ENCODE measurements at places on chromosomes 5 and 9.

DNA sequence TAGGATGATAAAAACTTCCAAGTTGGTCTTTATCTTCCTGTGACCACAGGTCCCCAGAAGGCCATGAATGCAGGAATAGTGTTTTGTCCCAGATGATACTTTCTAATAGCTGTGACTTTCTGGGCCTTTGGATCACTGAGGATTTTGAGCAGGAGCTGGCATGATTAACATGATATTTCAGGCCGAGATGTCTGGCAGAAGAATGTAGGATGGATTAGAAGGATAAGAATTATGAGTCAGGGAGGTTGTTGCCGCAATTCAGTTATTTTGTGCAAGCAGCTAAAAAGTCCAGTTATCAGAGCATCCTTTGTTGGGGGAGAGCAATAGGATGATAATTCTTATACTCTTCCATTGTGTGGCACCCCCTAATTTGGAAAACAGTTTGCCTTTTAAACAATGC lies 189.7 kb downstream of the PSAT1 start:
- DNase-seq = no peak

DNA sequence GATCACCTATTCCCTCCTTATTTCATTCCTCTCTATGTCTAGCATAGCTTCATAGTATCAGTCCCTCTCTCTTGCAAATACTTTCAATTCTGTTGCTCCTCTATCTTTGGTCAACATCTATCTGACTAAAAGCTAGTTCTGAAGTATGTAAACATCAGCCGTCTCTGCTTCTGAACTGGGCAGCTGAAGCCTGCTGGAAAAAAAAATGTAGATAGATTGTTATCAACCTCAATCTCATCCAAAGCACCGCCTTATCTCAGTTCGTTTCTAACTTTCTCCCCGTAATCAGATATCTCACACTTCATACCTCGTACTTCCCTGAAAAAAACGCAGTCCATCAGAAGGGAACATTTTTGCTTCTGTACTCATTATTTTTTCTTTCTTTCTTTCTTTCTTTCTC lies 4.5 kb upstream of the SEMA6A start:
- no peak for DNase-seq

DNA sequence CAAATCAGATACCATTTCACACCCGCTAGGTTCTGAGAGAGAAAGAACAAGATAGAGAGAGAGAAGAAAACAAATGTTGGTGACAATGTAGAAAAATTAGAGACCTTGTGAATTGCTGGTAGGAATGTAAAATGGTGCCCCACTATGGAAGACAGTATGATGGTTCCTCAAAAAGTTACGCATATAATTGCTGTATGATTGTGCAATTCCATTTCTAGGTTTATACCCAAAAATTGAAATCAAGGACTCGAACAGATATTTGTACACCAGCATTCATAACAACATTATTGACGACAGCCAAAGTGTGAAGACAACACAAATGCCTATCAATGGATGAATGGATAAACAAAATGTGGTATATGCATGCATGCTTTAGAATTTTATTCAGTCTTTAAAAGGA lies 74.5 kb upstream of the MAP3K1 start:
- DNase-seq = no peak

GRCh38 chr5:59099270-59099994 lies 516.6 kb downstream of the RAB3C start:
- DNase-seq = peak; percentile 42

- DNase-seq = no peak
These were observed 7.5 kb upstream of the ERAP2 start for GRCh38 chr5:96868603-96869371.

- DNase-seq = no peak
These were observed 29.3 kb downstream of the RAD50 start for GRCh38 chr5:132586063-132586462.

GRCh38 chr5:97929383-97929782 lies 746.3 kb upstream of the RIOK2 start:
- no peak for DNase-seq

GRCh38 chr5:169006842-169007790 lies 293.8 kb downstream of the SLIT3 start:
- DNase-seq = no peak

GRCh38 chr5:9198394-9198793 lies 347.5 kb downstream of the SEMA5A start:
- DNase-seq = no peak

- DNase-seq = peak; percentile 64
These were observed 7.9 kb downstream of the NRARP start for GRCh38 chr9:137294091-137294680.

All from stimulated activated CD4-positive, alpha-beta T cell treated with anti-CD3 and anti-CD28 coated beads, Interleukin-1b, Interleukin-23, amount 100 ng/mL, for 48 hours (primary cell).